Stimulated activated effector memory CD8-positive, alpha-beta T cell treated with anti-CD3 and anti-CD28 coated beads, Interleukin-12 subunit alpha, Interleukin-12 subunit beta, amount 100 ng/mL, for 72 hours (primary cell): ENCODE measurements at places on chromosomes 5 and 9.
A peak's percentile ranks its signal among the peaks of the same experiment; 100 is the strongest.

DNA sequence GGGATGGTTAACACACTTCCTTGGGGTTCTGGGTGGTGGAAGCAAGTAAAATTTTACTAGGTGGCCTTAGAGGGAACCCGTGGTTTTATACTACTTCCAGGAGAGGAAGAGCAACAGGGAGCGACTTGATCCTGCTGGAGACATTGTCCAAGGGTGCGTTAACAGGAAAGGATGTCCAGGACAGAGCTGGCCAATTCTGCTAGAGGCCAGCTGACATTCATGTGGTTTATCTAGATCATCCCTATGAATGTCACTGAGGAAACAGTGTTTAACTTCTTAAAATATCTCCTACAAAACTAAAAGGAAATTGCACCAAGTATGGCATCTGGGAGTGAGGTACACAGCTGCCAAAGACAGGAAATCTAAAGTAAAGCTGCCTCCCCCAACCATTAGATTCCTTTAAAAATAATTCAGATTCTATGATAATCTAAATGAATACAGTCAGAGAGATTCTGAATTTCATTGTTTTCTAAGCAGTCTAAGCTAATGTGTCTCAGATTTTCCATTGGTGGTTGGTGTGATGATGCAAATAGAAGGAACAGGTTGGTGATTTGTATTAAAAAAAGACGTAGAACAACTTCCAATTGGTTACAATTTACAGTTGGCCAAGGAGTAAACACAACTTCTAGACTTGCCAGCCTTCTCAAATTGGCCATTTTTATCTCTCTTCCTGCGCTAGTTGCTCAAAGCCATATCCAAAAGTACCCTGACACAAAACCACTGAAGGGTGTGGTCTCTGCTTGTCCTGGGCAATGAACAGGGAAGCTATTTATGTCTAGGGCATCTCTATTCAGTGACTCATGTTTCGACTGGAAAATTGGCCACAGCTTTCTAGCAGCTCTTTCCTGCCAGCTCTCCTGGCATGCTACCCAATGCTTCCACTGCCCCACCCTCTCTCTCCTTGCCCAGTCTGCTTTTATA is 574.7 kb upstream of the MEF2C start:
- DNase-seq = no peak

DNA sequence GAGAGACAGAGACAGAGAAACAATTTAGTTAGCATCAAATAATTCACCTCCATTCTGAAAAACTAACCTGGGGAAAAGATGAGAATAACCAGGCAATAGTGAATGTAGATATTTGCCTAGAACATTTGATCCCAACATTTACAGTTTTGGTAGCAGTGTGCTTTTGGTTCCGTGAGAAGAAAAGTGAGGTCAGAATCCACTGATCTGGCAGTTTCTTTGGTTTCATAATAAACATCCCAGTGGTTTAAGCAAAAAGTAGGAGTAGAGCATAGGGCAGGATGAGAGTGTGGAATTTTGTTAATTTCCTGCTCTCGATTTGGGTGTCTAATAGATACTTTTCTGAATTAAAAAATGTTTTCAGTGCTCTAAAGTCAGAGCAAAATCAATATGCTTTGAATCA is 887.0 kb downstream of the NR2F1-AS1 start:
- no peak for DNase-seq

DNA sequence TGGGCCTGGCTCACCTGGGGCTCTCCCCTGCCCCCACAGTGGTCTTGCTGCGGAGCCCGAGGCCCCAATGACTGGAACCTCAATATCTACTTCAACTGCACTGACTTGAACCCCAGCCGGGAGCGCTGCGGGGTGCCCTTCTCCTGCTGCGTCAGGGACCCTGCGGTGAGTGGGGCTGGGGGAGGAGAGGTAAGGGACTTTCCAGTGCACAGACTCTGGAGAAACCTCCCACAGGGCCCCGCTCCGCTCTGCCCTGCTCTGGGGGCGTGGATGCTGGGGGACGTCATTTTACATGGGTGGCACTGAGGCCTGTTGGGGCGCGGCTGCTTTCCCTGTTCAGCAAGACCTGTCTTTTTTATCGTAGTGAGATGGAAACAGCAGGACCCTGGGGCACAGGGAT is 7.6 kb downstream of the TSPAN17 start:
- no peak for DNase-seq

DNA sequence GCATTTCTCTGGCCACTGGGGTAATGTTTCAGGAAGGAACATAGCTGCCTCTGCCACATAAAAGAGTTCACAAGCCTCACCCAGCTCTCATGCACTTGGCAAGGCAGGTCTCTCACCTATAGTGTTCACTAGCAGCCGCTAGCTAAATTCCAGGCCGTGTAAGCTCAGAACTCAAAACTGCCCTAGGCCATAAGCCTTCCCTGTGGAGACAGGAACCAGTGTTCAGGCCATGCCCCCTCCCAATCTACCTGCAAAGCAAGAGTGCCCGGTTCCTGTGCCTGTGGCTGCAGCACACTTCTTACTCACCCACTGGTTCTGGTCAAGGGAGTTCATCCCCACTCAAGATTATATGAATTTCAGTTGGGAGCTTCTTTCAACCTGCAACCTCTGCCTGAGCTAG is 60.7 kb upstream of the ZNF169 start:
- DNase-seq = no peak

GRCh38 chr9:34282096-34282495 is 47.0 kb downstream of the KIF24 start:
- DNase-seq = no peak

DNA sequence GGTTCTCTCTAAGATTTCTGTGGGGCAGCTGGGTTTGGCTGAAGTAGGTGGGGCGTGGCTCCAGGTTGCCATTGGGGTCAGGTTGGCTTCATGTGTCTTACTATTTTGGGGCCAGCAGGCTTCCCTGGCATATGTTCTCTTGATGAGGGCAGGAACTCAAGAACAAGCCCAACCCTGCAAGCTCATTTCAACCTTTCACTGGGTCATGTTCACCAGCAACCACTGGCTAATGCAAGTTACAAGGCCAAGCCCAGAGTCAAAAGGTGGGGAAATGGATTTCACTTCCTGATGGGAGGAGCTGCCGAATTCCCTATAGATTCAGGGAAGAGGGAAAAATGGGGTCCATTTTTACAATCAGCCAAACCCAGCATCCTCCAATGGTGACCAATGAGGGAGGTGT is 34.0 kb upstream of the HAND1 start:
- no peak for DNase-seq

- DNase-seq = no peak
These were observed 93.6 kb upstream of the TNC start for GRCh38 chr9:115211413-115212124.

GRCh38 chr5:7578071-7578470 is 182.1 kb downstream of the ADCY2 start:
- no peak for DNase-seq

- DNase-seq = peak; percentile 58
These were observed 34.9 kb downstream of the CFAP90 start for GRCh38 chr5:7815892-7816534.

DNA sequence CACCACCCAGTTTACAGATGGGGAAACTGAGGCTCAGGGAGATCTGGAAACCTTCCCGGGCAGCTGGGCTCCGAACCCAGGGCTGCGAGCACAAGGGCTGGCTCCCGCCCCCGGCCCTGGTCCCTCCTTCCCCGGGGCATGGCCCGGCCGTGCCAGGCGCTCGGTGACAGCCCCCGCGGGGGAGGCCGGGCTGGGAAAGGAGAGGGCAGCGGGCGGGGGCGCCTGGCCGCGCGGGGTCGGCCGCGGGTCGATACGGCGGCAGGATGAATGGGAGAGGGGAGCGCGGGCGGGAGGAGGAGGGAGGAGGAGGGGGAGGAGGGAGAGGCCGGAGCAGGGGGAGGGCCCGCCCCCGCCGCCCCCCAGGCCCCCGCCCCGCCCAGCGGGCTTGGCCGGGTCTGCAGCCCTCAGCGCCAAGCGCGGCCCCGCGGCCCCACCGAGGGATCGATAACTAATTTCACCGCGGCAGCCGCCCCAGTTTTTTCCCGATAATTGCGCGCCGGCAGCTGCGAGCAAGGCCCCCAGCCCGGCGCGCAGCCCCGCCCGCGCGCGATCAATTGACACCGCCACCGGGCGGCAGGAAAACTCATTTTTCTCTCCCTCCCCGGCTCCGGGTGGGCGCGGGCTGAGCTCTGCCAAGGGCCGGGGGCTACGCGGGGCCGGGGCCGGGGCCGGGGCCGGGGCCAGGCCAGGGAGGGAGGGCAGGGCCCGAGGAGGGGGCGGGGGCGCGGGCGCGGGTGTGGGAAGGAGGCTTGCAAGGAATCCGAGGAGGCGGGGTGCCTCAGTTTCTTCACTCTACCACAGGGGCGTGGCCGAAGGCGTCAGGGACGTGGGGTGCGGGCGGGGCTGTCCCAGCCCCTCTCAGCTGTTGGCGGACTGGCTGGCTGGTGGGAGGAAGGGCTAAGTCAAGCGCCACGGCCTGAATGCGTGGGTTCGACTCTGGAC is 52.1 kb downstream of the C9orf50 start:
- no peak for DNase-seq

- DNase-seq = no peak
These were observed 123.7 kb upstream of the CPEB4 start for GRCh38 chr5:173764332-173765028.

DNA sequence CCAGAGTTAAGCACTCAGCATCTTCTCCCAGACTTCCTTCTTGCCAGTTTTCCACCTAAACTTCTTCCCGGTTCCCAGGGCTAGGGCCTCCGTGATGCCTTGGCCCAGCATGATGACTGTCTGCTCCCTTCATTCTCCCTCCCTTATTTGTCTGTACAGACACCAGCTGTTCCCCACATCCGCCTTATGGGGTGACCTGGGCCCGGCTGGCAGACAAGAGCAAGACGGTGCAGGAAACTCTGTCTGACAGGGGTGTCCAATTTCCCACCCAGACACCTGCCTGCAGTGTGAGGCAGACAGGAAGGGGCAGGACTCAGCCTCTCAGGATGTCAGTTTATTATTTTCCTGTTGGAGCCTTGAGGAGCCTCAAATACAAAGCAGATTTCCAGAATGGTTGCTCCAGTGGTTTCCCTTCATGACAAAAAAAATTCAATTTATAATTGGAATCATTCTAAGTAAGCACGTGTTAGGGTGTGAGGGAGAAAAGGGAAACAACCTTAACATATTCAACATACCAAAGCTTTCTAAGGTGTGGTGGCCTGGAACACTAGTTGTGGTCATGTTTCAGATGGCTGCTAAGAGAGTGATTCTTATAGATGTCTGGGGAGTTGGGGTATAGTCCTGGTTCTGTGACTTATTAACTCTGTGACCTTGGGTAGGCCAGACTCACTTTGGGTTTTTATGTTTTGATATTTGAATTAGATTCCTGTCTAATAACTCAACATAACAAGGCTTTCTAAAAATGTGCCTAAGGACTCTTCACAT is 234.5 kb downstream of the PAPPA start:
- no peak for DNase-seq

DNA sequence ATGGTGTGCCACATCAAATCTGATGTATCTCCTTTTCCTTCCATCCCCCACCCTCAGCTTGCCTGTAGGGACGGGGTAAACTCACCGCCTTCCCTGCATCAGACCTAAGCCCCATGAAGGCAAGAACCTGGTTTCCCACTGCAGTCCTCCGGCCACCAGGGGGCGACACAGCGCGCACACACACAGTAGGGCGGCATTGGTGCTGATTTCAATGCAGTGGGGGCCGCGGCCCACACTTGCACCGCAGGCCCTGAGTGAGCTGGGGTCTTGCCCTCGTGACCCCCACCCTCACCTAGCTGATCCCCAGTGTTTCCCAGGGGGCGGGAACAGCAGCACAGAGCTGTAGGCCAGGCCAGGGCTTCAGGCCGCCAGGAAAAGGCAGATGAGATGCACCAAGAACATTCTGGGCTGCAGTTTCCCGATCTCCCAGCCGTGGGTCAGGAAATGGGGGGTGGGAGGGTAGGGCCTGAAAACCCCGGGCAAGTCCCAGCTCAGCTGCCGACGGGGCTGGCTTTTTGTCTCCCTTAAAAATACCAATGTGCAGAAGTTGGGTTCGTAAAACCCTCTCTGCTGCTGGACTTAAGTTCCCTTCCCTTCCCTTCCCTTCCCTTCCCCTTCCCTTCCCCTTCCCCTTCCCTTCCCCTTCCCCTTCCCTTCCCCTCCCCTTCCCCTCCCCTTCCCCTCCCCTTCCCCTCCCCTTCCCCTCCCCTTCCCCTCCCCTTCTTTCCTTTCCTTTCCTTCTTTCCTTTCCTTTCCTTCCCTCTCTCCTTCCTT is 19.5 kb downstream of the FAM163B start:
- peak; percentile 58 for DNase-seq

GRCh38 chr9:13705373-13705772 is 425.9 kb upstream of the MPDZ start:
- DNase-seq = no peak

DNA sequence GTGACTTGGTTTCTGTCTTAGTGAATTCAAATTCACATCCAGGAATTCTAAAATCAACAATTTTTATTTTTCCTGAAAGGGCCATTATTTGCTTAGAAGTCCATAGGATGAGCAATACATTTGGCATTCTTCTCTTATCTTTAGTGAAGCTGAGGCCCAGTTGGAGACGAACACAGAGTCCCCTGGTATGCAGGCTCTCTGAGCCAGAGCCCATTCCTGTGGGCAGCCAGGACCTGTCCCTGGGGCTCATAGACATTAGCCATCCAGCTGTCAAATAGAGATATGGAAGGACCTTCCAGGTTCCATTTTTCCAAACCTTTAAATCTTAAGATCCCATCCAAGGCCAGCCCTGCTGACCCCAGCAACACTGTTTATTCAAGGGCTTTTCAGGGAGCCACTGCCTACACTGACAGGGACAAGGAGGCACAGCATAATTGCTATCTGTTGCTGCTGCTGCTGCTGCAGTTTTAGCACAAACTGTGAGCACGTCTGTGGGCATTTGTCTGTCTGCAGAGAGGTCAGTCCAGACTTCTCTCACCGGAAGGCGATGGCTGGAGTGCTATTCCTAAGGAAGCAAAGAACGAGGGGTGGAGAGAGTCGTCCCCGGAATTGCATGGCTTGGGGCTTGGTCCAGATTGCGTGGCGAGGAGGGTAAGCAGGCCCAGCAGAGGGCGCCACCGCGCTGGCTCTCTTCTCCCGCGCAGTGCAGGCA is 639.0 kb downstream of the CCDC171 start:
- peak; percentile 4 for DNase-seq

DNA sequence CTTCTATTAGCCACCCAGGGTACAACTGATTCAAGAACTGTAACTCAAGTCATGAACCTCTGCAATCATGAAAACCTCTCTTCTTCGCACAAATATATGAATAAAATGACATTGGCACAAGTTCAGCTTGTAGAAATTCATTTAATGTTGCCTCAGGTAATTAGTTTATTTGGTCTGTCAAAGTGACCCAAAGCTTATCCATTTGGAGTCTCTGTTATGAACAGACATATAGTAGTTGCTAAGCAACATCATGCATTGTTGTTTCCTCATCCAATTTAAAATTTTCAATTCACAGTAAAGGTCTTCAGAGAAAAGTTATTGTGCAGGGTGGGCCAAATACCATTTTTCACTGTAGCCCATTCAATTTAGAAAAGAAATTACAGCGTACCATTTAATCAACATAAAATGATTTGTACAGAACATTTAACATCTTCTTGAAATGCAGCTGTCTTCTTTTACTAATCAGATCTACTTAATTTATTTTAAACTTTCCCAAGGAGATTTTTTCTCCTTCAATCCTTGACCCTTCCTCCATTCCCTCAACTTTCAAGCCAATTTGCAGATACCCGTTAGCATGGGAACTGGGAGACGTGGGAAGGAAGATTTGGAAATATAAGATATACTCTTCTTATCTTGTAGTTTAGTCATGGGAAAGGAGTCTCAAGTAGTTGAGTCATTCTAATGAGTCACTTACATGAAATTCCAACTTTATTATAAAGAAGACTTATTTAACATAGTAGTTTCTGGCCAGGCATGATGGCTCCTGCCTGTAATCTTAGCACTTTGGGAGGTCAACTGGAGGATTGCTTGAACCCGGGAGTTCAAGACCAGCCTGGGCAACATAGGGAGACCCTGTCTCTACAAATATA is 231.3 kb downstream of the ATPSCKMT start:
- no peak for DNase-seq
